ENCODE measurements at places on chromosomes 1 and 21. TPM values are rescaled to one million over a fixed set of nuclear protein-coding genes. Genes with fewer than 3 reads are reported as not detected.

GRCh38 chr1:10530756-10531495, 56.2 kb downstream of the PEX14 start:
- H3K36me3 ChIP-seq, result no peaks in the 10 kb centered on the region
- no peak overlapping the region for H3K27ac ChIP-seq
- H3K4me3 ChIP-seq, result no peak overlapping the region
- no peaks in the 10 kb centered on the region for H3K4me1 ChIP-seq
- no peak for DNase-seq

GRCh38 chr1:116228511-116228910, 117.3 kb downstream of the MAB21L3 start:
- H3K27ac ChIP-seq, result no peak overlapping the region
- H3K36me3 ChIP-seq, result no peaks in the 10 kb centered on the region
- H3K4me1 ChIP-seq, result no peaks in the 10 kb centered on the region
- H3K27me3 ChIP-seq, result no peaks in the 10 kb centered on the region

DNA sequence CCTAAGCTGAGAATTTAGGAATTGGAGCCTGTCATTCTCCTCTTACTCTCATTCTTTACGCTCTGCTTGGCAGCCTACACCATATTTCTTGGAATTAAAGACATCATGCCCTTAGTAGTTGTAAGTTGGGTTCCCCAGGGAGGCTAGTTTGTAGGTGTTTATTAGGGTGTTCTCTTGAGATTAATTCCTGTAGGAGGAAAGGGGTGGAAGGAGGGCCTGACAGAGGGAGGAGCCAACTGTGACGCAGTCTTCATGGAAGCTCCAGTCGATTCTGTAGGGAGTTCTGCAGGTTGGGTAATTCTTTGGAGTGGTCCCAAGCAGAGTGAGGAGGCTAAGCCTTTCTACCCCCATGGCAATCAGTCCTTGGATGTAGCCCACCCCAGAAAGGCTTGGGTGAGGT, 111.4 kb downstream of the HHAT start:
- no peaks in the 10 kb centered on the region for H3K27me3 ChIP-seq
- no peaks in the 10 kb centered on the region for H3K4me1 ChIP-seq
- no peak overlapping the region for H3K4me3 ChIP-seq
- H3K36me3 ChIP-seq, result no peaks in the 10 kb centered on the region

PDE9A gene
- 0.59 TPM for total RNA-seq

- no peak for DNase-seq
- H3K36me3 ChIP-seq, result no peaks in the 10 kb centered on the region
- H3K4me3 ChIP-seq, result no peak overlapping the region
- no peak overlapping the region for H3K27ac ChIP-seq
- H3K4me1 ChIP-seq, result no peaks in the 10 kb centered on the region
- H3K27me3 ChIP-seq, result no peaks in the 10 kb centered on the region
These were observed 356.2 kb upstream of the TMPRSS15 start for GRCh38 chr21:18759751-18760161.

DNA sequence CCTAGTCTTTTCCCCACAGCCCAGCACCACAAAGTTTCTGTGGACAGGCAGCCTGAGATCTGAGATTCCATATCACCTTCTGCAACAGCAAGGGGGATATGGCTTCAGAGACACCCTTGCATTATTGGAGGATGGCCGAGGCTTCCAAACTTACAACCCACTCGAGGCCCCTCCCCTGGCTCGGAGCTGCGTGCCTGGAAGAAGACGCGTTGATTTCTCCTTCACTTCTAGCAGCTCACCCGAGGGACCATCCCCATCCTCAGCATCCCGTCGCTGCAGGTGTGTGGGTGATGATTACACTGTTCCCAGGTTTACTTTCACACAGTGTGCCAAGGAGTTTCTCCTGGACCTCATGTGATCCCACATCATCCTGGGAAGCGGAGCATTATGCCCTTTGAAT, 277.9 kb downstream of the MATN1 start:
- H3K27me3 ChIP-seq, result no peaks in the 10 kb centered on the region
- H3K27ac ChIP-seq, result no peak overlapping the region
- no peak for DNase-seq
- H3K4me3 ChIP-seq, result no peak overlapping the region
- H3K4me1 ChIP-seq, result no peaks in the 10 kb centered on the region

- no peak for DNase-seq
- no peak overlapping the region for H3K27ac ChIP-seq
- no peaks in the 10 kb centered on the region for H3K36me3 ChIP-seq
- H3K4me1 ChIP-seq, result no peaks in the 10 kb centered on the region
- peaks cover 18% of the 10 kb centered on the region for H3K27me3 ChIP-seq
These were observed 25.1 kb downstream of the PLCH2 start for GRCh38 chr1:2501041-2501819.

GRCh38 chr21:42038826-42039425, 28.8 kb upstream of the ZBTB21 start:
- H3K27ac ChIP-seq, result no peak overlapping the region
- H3K36me3 ChIP-seq, result no peaks in the 10 kb centered on the region
- H3K4me3 ChIP-seq, result no peak overlapping the region
- no peaks in the 10 kb centered on the region for H3K27me3 ChIP-seq

RSPH1 gene
- total RNA-seq, result 3.4 TPM
